ENCODE measurements at places on chromosomes 2 and 18.

DNA sequence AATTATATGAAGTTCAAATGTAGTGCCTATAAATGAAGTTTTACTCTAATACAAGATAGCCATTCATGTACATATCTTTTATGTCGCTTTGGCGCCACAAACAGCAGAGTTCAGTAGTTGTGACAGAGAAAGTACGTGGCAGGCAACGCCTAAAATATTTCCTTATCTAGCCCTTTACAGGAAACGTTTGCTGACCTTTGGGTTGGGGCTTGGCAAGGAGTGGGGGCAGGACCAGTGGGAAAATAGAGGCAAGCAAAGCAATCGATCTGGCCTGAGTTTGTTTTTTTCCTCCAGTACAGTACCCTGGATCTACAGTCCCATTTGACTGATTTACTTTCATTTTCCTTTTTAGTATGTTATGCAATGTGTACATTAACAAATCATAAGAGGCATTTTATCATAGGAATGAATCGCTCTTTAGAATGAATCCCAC, 13.1 kb downstream of the CCDC68 start:
- DNase-seq = peak; percentile 28

GRCh38 chr2:204625135-204625534, 79.9 kb downstream of the PARD3B start:
- DNase-seq = no peak

GRCh38 chr2:169476459-169476858, 2.8 kb upstream of the BBS5 start:
- no peak for DNase-seq

GRCh38 chr2:110874453-110875383, 142.3 kb downstream of the ACOXL start:
- DNase-seq = no peak

DNA sequence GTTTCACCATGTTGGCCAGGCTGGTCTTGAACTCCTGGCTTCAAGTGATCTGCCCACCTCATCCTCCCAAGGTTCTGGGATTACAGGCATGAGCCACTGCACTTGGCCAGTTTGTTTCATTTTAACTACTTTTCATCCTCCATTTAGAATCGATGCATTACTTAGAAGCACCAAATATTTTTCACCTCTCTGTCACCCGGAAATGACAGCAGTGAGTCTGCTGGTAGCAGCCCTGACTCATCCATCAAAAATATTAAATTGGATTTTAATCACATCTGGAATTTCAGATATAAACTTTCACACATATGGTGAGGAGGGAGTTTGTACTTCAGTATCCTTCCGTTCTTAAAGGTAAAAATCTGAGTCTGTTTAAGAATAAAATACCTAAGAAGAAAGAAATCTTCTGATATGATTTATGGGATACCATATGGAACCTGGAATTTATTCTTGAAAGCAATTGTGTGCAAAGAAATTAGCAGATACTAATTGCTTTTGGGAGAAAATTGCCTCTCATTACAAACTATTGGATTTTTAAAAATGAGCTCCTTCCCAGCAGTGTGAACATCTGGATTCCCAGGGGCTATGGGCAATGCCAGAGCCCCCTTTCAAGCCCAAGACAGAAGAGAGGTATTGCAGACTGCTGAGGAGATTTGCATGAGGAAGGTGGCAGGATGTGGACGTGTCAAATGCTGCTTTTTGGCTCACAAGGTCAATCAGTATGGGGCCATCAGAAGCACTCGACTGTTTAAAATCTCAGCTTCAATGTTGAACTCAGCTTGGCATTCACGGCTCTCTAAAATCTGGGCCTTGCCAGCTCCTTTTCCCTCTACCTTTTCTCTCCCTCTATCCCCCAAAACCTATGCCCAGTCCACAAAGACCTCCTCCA, 279.5 kb upstream of the SIX2 start:
- DNase-seq = no peak

- DNase-seq = no peak
Measured at GRCh38 chr18:12085786-12086185, 7.9 kb upstream of the ANKRD62 start.

DNA sequence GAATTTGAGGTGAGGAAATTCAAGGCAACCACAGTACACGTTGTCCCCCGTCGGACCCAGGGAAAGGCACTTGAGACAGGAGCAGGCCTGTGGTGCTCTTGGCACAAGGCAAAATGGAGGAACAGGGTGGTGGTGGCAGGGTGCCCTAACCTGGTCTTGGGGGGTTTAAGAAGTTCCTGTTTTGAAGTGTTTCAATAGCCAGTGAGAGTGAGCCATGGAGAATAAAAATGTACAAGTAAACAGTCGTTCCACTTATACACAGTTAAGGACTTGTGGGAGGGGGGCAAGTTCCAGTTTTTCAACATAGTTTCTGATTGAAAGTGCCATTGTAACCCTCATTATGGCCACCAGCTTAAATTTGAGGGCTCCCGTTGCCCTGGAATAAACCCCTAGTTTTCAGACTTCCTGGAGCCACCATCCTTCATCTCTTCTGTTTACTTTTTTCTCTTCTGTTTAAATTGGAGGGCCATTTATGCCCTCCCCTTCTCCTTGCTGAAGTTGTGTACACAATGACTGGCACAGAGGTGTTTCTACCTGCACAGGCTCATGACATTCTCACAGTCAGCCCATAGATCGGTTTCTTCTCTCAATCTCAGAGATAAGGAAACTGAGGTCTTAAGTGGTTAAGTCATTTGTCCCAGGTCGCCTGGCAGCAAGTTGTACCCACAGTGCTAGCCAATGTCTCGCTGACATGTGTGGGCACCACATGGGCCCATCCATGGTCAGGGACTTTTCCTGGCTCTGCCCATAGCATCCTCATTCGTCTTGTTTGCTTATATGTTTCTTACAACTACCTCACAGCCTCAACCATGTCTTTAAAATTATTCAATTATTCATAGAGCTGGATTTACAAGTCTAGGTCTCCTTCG, 66.0 kb upstream of the ST3GAL5 start:
- no peak for DNase-seq

DNA sequence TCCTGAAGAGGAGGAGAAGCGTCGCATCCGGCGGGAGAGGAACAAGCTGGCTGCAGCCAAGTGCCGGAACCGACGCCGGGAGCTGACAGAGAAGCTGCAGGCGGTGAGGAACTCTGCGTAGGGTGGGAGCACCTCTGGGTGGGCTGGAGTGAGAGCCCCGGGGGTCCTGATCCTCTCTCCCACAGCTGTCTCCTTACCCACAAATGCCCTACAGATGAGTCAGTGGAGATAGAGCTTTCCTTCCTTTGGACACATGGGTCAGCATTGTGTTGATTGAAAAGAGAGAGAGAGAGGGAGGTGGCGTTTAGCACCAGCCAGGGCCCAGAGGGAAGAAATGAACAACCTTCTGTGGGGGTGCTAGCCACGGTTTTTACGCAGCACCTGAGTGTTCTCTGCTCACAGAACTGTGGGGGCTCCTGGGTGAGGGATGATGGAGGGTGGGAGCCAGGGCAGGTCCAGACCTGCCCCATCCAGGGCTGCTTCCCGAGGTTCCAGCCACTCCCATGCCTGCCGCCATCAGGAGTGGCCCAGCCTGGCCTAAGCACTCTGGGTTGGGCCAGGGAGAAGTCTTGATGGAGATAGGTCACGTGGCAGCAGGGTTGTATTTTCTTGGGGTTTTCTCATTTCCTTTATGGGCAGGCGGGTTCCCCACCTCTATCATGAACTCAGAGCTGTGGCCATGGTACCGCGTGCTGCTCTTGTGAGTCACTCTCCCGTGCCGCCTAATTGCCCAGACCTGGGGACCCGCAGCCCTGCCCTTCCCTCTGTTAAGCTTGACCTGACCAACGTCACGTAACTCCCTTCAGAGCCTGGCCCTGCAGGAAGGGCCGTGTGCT, 16.3 kb downstream of the FOSL2 start:
- DNase-seq = peak; percentile 83
